Small intestine (tissue), 16 donors: ENCODE measurements at places on chromosomes 11 and 22. TPM values are rescaled to one million over a fixed set of nuclear protein-coding genes. Genes with fewer than 3 reads are reported as not detected.
A peak's percentile ranks its signal among the peaks of the same experiment; 100 is the strongest.

GRCh38 chr11:106939157-106939556 is 79.1 kb downstream of the GUCY1A2 start:
- no peaks in the 10 kb centered on the region for H3K4me1 ChIP-seq
- no peak for DNase-seq
- H3K27ac ChIP-seq: no peak overlapping the region
- H3K4me3 ChIP-seq: no peak overlapping the region
- no peaks in the 10 kb centered on the region for H3K27me3 ChIP-seq

- no peak overlapping the region for H3K27ac ChIP-seq
- peaks cover 5% of the 10 kb centered on the region for H3K36me3 ChIP-seq
- no peaks in the 10 kb centered on the region for H3K27me3 ChIP-seq
- no peaks in the 10 kb centered on the region for H3K4me1 ChIP-seq
- H3K4me3 ChIP-seq: no peak overlapping the region
Observed at GRCh38 chr11:767238-767637, 10.0 kb downstream of the GATD1 start.

DNA sequence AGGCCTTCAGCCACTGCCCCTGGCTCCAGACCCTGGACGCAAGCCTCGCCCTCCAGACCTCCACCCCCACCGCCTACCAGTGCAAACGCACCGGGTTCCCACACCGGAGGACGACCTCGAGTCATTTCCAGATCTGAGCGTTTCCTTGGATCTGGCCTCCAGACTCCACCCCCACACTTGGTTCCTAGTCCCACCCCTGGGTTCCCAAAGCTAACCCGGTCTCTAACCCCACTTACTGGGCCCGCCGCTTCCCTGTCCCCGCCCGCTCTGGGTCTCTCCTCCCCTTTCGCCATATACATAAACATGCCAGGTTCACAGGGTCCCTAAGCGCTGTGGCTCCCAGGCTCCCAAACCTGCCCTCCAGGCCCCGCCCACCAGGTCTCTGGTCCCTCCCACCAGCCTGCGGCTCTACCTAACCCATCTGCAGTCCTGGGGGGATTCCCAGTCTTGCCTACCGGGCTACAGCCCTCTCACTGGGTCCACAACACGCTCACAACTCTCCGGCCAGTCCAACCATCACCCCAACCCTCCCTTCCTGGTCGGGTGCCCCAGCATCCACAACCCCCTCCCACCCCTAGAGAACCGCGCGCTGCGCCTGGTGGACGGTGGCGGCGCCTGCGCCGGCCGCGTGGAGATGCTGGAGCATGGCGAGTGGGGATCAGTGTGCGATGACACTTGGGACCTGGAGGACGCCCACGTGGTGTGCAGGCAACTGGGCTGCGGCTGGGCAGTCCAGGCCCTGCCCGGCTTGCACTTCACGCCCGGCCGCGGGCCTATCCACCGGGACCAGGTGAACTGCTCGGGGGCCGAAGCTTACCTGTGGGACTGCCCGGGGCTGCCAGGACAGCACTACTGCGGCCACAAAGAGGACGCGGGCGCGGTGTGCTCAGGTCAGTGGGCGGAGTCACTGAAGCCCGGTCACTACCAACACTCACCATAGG is 36.7 kb downstream of the CD6 start:
- peak overlapping the region; percentile 32 for H3K4me3 ChIP-seq
- no peaks in the 10 kb centered on the region for H3K4me1 ChIP-seq
- peak; percentile 55 for DNase-seq
- H3K27ac ChIP-seq: no peak overlapping the region

DNA sequence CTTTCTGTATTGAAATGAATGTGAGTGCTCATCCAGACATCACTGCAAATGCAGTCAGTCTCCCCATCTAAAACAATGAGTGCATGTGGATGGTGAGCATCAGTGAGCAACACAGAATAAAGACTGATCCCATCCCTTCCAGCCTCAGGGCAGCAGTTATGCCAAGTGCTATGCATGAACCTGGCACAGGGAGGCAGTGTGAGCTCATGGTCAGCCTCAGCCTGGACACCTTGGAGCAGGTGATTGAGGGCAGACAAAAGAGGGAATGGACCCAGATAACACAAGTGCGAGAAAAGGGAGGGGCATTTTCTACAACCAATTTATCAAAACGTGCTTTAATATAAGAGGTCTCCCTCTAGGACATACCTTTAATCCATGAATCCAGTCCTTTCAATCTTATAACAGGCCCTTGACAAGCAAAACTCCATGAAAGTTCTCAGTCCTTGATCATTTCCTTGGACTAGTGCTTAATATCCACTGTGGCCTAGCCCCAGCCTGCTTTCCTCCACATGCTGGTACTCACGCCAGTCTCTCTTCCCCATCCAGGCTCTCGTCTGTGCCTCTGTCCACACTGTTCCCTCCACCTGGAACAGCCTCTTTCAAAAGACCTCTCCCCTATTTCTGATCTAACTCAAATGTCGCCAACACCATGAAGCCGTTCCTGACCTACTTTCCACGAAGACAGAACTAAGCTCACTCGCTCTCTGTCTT is 50.5 kb upstream of the LRRC55 start:
- no peaks in the 10 kb centered on the region for H3K27me3 ChIP-seq
- DNase-seq: peak; percentile 11
- no peaks in the 10 kb centered on the region for H3K4me1 ChIP-seq
- H3K27ac ChIP-seq: no peak overlapping the region
- no peak overlapping the region for H3K4me3 ChIP-seq
- no peaks in the 10 kb centered on the region for H3K36me3 ChIP-seq

The OSBPL5 gene
- polyA plus RNA-seq: 12.9 TPM

The MMP8 gene
- not detected for polyA plus RNA-seq

The PGA3 gene
- polyA plus RNA-seq: 86.2 TPM
